Endothelial cell of umbilical vein (primary cell): ENCODE measurements at places on chromosomes 13 and 19. TPM values are rescaled to one million over a fixed set of nuclear protein-coding genes. Genes with fewer than 3 reads are reported as not detected.

The TMEM255B gene
- total RNA-seq, result 85.0 and 105 TPM in 2 replicates

GRCh38 chr13:42538996-42539395 lies 35.0 kb upstream of the TNFSF11 start:
- peak; percentile 54 for DNase-seq

The SBK2 gene
- not detected in 2 replicates for total RNA-seq

DNA sequence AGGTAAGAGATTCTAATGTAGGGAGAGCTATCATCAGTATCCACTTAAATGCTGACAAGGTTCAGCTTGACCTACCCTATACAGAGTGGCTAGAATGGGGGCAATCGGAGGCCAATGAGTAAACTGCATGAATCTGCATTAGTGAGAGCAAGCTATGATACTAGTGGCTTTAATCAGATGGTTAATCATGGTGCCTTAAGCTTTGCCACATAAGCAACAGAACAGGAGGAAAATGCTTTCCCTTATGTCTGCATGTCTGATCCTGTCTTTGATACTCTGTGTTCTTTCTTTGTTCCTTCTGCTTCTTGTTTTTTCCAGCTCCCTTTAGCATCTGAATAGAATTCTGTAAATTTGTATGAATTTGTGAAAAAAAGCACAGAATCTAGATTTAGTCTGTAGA lies 91.1 kb downstream of the WDFY2 start:
- DNase-seq, result no peak

- DNase-seq, result peak; percentile 70
Observed at GRCh38 chr13:29706923-29707322, 111.4 kb upstream of the SLC7A1 start.

- DNase-seq, result no peak
Observed at GRCh38 chr19:14428882-14429416, 4.2 kb upstream of the PKN1 start.

- no peak for DNase-seq
Observed at GRCh38 chr13:79560954-79561353, 80.0 kb downstream of the NDFIP2 start.

DNA sequence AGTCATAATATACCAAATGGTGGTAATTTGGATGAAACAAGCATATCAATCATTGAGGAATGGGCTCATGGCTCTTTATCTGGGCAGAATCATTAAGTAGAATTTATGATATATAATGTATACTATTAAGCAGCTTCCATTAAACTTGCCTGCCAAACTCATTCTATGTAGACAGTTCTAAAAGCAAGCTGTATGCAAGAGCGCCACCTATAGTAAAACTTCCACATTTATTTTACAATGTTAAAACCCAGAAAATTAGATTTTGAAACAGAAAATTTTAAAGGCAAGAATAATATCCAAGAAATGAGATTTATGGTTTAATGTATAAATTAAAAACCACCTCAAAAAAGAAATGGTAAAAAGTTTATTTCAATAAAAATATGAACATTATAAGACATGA lies 161.5 kb downstream of the MZT1 start:
- DNase-seq, result peak; percentile 25

The CGB1 gene
- total RNA-seq, result not detected in 2 replicates

GRCh38 chr19:2289714-2290435 lies 7.9 kb upstream of the PEAK3 start:
- no peak for DNase-seq

- DNase-seq, result no peak
Observed at GRCh38 chr19:46353730-46354528, 7.0 kb downstream of the PPP5C start.

DNA sequence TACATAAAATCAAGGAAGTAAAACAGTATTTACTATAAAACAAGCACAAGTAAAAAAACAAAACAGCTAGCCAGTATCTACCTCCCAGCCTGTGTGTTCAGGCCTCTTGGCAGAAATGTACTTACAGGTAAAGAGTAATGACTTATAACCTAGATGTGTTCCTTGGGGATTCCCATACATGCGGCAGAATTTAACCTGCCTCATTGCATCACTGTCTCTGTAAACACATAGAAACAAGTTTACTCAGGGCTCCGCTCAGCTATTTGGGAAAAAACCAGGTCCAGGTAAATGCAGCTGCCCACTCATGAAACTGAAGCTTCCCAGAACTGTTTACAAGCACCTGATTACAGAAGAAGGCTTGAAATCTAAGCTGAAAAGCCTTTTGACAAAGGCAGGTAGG lies 50.7 kb upstream of the SERP2 start:
- no peak for DNase-seq

- DNase-seq, result no peak
Observed at GRCh38 chr13:72473321-72473720, 254.1 kb downstream of the MZT1 start.

- no peak for DNase-seq
Observed at GRCh38 chr13:99661791-99662190, 160.5 kb downstream of the TM9SF2 start.

The LILRB5 gene
- total RNA-seq, result not detected in 2 replicates
